Peyer's patch (tissue), 4 donors: ENCODE measurements at places on chromosomes 12 and 14. TPM values are rescaled to one million over a fixed set of nuclear protein-coding genes. Genes with fewer than 3 reads are reported as not detected.

- DNase-seq, result no peak
Observed at GRCh38 chr14:74974364-74975058, 19.1 kb upstream of the PGF start.

GRCh38 chr14:67574156-67574555 lies 25.9 kb downstream of the PIGH start:
- DNase-seq, result no peak

DNA sequence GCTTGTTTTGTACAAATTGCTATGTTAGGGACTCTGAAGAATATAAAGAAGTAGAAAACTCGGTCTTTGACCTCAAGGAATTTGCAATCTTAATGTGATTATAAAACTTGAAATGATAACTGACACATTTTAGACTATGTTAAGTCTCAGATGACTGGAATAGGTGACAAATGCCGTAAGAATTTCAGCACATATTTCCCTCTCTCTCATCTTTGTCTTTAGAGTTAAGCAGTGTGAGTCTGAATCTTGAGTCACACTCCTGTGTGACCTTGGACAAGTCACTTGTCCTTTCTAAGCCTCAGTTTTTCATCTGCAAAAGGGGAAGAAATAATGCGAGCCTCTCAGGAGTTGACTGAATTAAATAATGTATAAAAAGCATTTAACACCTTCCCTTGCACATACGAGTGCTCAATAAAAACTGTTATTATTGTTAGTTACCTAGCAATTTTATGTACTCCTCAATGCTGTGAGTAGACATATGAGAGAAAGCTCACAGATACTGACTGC lies 103.7 kb downstream of the DYRK2 start:
- no peak for DNase-seq

DNA sequence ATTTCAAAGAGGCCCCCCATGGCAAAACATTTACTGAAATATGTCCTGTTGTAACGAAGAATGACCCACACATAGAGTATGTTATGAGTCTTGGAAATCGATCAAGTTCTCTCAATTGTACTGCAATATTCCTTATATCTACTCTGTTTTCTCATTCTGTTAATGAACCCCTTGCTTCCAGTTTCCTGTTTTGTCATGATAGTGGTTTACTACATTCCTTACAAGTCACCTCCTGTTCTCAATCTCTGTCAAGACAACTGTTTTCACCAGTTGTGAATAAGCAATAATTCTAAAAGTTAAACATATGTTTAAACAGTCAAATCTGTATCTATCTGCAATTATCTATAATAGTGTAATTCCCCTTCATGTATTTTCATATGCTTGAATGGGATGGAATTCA lies 16.4 kb upstream of the ARID2 start:
- no peak for DNase-seq

DNA sequence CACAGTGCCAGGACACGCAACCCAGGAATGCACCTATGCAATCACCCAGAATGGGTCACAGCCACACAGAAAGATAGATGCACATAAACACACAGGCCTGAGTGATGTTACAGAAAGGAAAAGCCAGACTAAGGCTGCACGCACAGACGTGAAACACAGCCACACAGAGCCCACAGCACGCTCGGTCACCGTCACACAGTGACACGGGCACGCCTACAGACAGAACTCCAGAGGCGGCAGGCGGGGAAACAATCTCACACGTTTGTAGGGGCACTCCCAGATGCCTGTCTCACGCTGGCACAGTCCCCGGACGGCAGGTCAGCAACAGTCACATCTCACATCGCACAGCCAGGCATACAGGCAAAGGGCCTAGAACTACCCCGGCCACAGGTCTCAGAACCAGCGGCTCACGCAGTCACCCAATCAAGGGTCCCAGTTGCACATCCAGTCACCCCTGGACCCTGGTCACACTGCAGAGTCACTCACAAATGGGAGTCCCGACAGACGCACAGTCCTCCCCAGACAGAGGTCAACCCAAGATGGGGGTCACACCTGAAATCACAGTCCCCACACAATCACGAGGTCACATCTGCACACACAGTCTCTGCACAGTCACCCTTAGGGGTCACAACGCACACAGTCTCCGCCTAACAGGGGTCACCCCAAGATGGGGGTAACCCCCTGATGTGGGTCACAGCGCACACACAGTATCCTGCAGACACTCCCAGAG lies 790 bp downstream of the SSH1 start:
- DNase-seq, result peak; percentile 49

DNA sequence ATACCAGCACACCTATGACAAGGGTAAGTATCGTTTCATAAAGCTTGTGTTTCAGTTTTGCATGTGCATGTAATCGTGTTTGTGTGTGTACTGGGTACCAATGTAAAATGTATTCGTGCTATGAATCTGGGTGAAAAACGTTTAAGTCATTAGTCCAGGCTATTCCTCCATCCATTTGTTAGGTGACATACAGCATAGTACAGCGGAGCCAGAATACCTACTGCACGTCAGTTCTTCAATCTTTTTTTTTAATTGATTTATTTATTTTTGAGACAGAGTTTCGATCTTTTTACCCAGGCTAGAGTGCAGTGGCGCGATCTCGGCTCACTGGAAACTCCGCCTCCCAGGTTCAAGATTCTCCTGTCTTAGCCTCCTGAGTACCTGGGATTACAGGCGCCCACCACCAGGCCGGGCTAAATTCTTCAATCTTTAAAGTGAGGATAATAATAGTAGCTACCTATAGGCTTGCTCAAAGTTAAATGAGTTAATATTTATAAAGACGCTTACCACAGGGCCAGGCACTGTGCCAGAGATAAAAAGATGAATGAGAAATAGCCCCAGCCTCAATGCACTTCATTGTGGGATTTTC lies 661 bp upstream of the RPS26 start:
- no peak for DNase-seq

- no peak for DNase-seq
Observed at GRCh38 chr14:104572024-104572626, 7.4 kb upstream of the C14orf180 start.

GRCh38 chr14:23351681-23352505 lies 794 bp downstream of the SLC22A17 start:
- DNase-seq, result peak; percentile 31

GRCh38 chr12:52628111-52628507 lies 9.8 kb upstream of the KRT73 start:
- DNase-seq, result no peak

GRCh38 chr12:2681450-2682205 lies 113.1 kb upstream of the FKBP4 start:
- DNase-seq, result no peak

DNA sequence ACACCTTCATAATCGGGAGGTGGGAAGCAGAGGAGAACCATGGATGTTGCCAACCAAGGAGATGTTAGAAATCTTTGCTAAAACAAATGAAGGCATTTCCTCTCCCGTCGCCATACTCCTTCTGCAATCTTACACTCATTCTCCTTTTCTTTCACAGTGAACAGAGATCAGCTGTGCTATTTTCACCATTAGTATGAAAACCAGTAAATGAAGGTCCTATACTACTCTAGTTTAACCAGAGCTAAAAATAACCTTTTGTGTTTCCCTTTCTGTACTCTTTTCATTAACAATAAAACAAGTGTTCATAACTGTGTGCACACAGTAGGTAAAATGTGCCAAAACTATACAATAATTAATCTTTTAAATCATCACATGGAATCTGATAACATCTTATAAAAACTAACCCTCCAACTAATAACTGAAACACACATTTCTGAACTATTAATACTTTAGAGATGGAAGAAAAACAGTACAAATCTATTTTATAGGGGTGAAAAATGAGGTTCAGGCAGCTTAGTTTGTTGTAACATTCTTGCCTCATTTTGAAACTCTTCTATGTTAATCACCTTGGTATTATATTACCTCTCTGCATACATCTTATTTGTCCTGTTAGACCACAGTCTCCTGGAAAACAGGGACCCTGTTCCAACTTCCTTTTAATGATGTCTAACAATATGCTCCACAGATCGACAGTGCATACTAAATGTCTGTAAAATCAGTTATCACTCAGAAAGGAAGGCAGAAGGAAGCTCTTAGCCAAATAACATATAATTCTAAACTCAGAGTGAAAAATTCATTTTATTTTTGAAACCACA lies 69.5 kb downstream of the SPPL3 start:
- no peak for DNase-seq

DNA sequence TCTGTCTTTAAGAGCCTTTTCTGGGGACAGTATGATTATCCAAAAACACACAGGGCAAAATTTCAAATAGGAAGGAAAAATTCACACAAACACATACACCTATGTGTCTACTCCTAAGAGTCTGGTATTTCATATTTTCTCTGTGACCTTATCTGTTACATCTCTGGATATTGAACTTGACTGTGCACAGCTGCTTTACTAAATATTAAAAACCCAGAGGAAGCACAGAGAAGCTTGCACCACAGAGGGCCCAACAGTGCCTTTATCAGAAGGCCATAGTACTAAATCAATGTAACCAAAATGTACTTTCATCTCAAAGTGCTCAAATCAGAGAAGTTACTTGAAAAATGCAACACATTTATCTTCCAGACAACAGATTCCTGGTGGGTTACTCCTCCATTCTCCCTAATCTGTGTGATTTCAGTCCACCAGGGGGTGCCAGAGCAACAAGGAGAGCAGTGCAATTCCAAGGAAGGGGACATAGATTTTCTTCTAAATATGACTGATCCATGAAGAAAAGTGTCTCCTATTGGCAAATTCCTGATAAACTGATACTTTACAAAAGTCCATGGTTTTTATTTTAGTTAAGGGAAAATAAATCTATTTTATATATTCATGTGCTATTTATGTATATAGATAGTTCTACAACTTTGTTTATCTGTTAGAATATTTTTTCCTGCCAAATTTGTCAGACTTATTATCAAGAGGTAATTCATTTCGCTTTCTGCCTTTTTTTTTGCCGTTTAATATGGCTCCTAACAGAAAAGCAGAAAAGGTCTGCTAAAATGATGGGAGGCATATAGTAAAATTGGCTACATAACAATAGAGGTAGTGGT lies 617.6 kb downstream of the LRFN5 start:
- DNase-seq, result peak; percentile 29

DNA sequence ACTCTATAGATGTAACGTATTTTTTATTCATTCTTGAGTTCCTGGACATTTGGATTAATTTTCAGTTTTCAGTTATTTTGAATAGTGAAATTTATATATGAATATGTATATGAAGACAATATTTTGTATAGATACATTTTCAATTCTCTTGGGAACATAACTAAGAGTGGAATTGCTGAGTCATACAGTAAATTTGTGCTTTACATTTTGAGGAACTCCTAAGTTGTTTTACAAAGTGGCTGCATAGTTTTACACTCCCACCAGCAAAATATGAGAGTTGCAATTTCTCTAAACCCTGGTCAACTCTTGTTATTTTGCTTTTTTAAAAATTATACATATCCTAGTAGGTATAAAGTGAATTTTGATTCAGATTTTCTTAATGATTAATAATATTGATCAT lies 1838.6 kb upstream of the SEL1L start:
- DNase-seq, result no peak

DNA sequence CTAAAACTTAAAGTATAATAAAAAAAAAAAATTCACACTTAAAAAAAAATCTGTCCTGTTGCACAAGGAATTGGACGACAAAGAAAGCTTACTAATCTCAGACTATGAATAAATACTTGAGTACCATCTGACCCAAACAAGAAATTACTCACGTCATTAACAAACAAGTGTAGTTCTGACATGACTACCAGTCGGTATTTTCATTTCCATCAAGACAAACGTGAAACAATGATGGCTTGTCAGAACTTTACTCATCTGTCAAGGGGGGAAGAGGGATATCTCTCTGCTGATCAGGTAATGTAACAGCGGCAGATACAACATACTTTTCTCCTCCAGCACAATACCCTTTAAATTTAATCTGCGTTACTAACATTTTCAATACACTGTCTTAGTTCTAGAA lies 78.3 kb downstream of the CDK17 start:
- DNase-seq, result no peak

DNA sequence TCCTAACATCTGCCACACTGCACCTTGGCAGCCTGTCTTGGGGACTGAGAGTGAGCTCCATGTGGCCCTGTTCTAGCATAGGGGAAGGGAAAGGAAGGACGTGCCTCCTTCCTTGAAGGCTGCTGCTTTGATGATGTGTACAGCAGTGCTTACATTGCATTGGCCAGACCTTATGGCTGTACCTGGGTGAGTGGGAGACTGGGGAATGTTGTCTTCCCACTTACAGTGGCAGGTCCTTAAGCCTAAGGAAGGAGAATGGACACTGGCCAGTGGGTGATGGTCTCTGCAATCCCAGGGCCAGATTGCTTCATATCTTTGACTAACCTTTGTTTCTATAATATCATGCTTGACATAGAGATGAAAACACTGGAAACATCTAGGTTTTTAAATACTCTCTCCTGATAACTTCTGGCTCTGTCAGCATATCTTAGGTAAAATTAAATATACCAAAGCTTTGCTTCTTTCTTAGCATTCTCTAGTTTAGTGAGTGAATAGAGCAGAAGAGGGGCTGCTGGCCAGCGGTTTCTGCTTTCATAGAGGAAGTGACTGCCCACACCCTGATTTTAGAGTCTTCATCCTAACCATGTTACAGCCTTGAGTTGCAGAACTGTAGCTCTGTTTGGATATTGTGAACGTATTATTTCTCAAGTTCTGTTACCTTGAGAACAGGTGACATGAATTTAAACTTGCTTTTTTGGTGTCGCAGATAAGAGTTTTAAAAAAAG lies 27.2 kb downstream of the KLC1 start:
- no peak for DNase-seq

GRCh38 chr12:133023566-133023965 lies 13.7 kb upstream of the ZNF84 start:
- DNase-seq, result no peak

- no peak for DNase-seq
Observed at GRCh38 chr14:29820785-29821184, 106.9 kb downstream of the PRKD1 start.

DNA sequence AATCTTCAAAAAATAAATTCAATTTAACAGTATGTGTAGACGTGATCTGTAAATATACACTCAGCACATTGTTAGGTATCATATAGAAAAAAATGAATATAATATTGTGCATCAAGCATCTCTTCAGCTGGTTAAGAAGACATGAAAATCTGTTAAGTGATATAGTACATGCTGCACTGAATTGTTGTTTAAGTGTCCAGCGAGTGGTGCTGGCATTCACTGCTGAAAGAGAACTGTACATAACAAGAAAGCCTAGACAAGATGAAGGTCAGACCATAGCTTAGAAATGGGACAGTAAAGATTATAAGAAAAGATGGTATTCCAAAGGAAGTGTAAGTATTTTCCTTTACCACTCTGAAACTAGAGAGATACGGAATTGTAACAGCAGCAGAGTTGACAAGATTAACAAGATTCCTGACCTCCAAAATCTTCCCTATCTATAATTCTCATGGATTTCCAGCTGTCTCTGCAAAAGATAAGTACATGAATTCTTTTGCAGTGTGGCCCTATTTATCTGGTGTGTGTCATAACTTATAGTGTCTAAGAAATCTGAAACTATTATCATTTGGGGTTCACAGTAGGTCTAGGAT lies 198.6 kb downstream of the FLRT2 start:
- no peak for DNase-seq

Gene DENND5B
- 57.5 TPM for total RNA-seq

Gene RASSF9
- total RNA-seq, result 0.83 TPM

Gene CISTR
- total RNA-seq, result not detected

Gene SLCO1A2
- not detected for total RNA-seq

Gene MTERF2
- 10.9 TPM for total RNA-seq

Gene CLECL1
- total RNA-seq, result not detected

Gene RPL10L
- 5.0 TPM for total RNA-seq

Gene DBX2
- total RNA-seq, result not detected

Gene SMIM41
- total RNA-seq, result not detected
